Cortex of kidney (tissue), 1 donor: ENCODE measurements at places on chromosomes 1 and 21.

- no peak for DNase-seq
These were observed 488.0 kb upstream of the PLXNA2 start for GRCh38 chr1:208731981-208732821.

- DNase-seq = no peak
These were observed 467.5 kb upstream of the CXADR start for GRCh38 chr21:17045214-17045853.

DNA sequence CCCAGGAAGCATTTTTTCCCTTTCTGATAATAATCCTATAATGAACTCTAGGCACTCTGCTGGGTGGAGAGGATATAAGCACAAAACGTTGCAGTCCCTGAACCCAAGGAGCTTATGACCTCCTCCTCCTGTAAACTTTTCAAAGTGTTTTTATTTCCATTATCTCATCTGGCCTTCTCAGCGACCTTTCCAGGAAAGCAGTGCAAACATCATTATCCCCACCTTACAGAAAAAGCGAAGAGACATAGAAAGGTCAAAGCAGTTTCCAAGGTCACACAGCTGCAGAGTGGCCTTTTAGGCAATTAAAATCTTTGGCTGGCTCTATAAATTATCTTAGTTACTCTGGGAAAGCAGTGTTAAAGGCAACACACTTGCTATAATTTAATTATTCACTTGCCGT is 63.8 kb downstream of the OLFML3 start:
- no peak for DNase-seq

DNA sequence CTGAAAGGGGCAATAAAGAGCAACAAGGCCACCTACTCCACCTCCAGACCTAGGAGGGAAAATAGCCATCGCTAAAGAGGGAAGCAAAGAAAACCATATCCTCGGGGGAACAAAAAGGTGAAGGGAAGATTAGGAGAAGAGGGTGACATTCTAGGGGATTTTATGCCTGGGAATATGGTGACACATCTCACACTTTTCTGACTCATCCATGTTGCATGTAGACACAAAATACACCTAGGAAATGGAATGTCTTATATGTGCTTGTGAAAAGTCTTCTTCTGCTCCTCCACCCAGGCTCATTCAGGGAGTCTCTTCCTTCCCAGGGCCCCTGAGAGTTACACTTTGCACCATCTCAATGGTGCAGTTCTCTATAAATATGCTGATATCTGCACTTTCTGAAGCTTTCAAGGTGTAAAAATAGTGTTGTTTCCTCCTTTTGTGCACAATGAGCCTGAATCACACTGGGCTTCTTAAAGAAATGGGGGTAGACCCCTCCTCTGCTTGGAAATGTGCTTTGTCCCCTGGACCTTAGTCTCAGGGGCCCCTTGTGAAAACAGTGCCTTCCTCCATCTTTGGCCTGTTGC is 195.9 kb downstream of the CYYR1 start:
- no peak for DNase-seq

DNA sequence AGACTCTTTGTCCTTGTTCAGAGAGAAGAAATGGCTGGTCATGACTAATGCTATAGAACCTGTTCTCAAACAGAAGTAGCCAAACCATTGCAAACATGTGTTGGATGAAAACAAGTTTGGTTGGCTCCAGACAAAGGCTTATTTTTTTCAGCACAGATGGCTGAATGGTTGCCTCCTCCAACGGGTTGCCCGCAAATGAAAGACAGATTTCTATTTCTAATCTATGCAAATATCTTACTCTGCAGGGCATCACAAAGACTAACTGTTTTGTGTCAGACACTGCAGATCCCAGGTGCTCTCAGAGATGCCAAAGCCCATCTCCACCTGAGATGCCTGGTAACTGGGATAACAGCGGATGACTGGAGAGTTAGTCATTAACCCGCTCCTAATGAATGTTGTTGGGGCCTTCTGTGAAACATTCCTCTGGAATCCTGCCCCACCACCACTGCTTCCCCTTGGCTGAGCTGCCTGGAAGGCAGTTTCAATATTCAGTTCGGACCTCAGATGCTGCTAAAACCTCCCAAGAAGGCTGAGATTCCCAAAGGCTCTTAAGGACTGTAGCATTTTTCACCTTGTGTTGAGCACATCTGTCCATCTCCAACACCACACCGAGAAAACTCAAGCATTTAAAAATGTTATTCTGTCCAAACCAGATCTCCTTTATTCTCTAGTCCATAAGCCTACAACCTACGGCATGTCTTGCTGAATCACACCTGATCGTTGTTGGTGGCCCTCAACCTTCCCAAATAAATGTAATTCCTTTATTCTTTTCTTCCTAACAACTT is 104.4 kb downstream of the PTPN14 start:
- no peak for DNase-seq

DNA sequence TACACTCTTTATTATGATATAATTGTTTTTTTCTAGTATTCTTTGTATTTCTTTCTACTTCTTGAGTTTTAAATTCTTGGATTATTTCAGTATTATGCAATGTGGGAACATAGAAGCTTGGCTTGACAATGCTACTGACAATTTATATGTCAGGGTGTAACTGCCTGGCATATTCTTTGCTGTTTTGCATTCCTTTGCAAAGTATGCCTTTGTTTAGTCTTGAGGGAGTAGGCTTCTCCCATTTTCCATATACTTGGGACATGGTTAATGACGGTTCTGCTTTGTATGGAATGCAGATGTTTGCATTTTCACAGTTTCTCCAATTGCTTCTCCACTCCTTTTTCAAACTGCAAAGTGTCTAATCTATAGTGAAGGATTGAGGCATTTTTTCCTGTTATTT is 109.8 kb downstream of the HMCN1 start:
- no peak for DNase-seq

DNA sequence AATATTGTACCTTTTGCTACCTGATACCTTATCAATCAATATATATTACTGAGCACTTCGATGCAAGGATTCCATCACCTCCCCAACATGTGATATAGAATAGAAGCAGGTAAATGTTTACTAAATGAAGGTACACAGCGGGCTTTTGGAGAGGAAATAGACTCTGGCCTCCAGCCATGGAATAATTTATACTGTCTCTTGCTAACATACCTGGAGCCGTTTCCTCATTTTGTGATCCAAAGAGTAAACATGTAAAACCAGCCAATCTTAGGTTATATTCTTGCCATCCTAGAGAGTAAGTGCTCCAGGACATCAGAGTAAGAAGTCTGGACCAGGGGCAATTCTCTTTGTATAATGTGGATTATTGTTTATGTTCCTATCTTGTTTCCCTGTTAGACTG is 39.4 kb downstream of the NDUFS5 start:
- DNase-seq = no peak

- no peak for DNase-seq
These were observed 43.0 kb downstream of the KDM1A start for GRCh38 chr1:23062271-23062670.

- DNase-seq = no peak
These were observed 15.5 kb downstream of the LUZP1 start for GRCh38 chr1:23152966-23153684.

GRCh38 chr1:71861022-71861421 is 421.3 kb downstream of the NEGR1 start:
- DNase-seq = no peak

DNA sequence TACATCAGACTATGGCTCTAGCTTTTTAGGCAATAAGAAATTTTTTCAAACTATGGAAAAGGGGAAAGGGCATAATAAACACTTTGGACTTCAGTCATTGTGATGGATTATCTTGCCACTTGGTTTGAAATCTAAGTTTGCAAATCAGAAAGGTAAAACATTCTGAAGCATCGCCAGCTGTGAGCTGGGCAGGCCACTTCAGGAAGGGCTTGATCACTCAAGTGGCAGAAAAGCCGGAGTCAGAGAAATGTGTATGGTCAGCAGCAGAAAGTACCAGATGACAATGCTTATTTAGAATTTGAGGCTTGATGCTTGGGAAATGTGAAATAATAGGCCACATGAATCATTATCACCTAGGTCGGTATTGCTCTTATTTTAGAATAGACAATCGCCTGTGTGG is 79.7 kb downstream of the ZNF648 start:
- no peak for DNase-seq

GRCh38 chr1:177960939-177961622 is 8.8 kb downstream of the SEC16B start:
- DNase-seq = no peak

- no peak for DNase-seq
These were observed 74.6 kb downstream of the CAMK2N1 start for GRCh38 chr1:20411196-20411980.

DNA sequence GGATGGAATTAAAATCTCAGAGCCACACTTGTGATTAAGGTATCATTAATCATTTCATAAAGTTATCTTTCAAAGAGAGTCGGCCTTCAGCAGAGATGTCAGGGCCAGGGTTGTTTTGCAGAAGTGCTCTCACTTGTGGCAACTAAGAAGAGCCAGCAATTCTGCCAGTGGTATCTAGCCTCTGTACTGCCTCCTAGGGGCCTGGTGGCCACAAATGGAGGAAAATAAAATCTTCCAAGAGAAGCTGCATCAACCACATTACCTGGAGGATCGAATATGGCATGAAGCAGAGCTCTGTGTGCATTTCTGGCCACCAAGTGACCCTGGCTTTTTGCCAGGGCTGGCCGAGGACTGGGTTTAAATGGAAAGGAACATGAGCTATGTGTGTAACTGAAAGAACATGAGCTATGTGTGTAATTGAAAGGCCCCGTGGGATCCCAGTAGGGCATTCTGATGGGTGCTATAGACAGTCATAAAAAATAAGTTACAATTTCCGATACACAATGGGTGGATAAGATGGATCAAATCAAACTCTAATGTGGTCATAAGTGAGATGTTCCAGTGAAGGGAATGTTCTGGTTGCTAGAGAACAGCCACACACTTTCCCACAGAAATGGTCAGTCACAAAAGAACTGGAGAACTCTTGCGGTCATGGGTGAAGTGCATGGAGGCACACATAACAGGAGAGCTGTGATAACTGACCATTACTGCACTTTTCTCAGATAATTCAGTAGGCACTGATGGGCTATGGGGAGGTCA is 335.8 kb downstream of the CAMTA1 start:
- no peak for DNase-seq

DNA sequence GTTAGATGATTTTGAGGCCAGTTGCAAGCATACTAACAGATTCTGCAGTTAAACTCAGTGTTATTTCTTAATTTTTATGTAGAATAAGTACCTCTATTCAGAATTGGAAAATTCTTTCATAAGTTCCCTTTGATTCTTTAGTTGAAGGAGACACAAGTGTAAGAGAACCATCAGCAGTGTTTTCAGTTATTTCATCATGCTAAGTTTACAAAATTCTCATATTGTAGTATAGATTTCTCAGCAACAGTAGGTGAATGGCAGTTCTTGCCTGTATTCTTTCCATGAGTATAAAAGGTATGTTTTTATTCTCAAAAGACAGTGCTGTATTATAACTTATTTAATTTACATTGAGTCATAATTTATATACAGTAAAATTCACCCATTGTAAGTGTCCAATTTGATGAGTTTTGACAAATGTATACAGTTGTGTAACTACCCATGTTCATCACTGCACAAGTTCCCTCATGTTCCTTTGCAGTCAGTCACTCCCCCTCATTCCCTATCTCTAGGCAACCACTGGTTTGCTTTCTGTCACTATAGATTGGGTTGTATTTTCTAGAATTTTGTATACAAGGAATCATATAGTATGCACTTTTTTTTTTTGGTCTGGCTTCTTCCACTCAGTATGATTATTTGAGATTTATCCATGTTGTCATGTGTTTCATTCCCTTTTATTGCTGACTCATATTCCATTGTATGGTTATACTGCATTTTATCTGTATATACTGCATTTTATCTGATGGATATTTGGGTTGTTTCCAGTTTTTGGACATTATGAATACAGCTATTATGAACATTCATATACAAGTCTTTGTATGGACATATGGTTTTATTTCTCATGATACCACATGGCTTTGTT is 3.9 kb downstream of the RPS6KC1 start:
- DNase-seq = no peak

GRCh38 chr1:90308421-90308820 is 313.5 kb downstream of the ZNF326 start:
- no peak for DNase-seq

DNA sequence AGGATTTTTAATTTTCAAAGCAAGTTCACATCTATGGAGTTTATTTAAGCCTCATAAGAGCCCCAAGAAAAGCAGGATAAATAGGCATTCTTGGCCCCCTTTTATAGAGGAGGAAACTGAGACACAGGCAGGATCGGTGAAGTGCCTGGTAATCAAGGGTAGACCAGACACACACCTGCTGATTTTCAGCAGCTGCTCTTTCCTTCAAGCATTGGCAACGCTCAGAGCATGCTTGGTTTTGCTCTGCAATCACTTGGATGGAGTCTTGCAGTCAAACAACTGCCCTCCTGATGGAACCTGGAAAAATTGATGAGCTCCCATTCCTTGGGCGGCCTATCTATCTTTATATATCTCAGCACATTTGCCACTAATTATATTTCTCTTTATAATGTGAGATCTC is 478.9 kb upstream of the CAMK1G start:
- no peak for DNase-seq

DNA sequence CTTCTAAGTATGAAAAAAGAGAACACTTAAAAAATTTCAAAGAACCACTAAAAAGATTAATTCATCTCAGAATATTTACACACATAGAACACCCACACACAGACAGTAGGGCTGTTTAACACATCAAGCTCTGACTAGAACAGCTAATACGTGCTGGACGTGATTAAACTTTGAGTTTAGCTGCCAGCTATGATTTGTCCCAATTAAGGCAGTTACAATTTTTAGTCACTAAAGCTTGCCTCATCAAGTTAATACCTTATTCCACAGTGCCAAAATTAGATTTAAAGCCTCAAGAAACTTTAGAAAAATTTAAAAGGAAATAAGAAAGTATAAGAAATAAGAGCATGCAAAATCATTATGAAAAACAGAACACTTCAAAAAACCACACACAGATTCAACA is 18.9 kb downstream of the SLC16A1 start:
- DNase-seq = no peak

GRCh38 chr1:228979325-228979699 is 244.0 kb downstream of the RHOU start:
- no peak for DNase-seq

DNA sequence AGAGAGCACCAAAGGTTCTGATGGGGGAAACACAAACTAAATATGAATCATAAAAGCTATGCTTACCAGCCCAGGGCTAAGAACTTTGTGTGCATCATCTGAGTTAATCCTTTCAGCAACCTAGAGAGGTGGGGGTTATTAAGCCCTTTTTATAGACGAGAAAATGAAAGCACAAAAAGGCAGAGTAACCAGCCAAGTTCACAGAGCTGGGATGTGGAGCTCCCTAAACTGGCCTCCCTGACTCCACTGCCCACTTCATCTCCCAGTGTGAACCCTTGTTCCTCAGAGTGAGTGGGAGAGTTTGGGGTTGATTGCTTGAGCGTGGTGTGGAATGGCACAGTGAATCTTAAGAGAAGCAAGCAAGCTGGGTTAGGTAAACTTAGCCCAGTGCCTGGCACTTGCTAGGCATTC is 10.8 kb upstream of the BCAR3 start:
- no peak for DNase-seq

- no peak for DNase-seq
These were observed 51.1 kb downstream of the PRDM16 start for GRCh38 chr1:3120140-3120539.

GRCh38 chr1:32773764-32774463 is 43.2 kb downstream of the YARS1 start:
- DNase-seq = no peak
